Transverse colon (tissue), 4 donors: ENCODE measurements at places on chromosomes 11 and 22. TPM values are rescaled to one million over a fixed set of nuclear protein-coding genes. Genes with fewer than 3 reads are reported as not detected.
A peak's percentile ranks its signal among the peaks of the same experiment; 100 is the strongest.

The MEI1 gene
- not detected for total RNA-seq

DNA sequence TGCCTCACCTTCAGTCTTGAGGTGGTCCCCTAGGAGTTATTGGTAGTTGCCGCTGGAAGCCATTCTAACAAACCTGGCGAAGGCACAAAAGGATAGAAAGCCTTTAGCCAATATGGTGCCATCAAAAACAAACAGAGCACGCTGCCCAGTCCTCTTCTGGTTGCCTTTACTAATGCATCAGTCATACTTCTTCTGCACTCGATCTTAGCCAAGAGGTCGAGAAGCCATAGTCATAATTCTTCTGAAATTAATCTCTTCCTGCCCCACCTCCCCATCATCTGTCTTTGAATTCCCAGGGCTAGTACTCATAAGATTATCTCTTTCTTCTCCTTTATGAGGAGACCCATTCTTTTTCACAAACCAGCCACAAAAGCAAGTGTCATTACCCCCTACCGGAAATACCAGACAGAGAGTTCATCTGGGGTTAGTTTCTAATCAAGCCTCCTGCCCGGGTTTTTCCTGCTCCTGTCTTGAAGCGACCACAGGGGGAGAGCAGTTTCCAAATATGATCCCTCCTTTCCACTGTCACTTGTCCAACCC is 21.4 kb upstream of the EHF start:
- peak overlapping the region; percentile 84 for H3K27ac ChIP-seq
- H3K36me3 ChIP-seq = no peaks in the 10 kb centered on the region
- H3K27me3 ChIP-seq = no peaks in the 10 kb centered on the region
- no peak for DNase-seq
- H3K4me3 ChIP-seq = no peak overlapping the region

DNA sequence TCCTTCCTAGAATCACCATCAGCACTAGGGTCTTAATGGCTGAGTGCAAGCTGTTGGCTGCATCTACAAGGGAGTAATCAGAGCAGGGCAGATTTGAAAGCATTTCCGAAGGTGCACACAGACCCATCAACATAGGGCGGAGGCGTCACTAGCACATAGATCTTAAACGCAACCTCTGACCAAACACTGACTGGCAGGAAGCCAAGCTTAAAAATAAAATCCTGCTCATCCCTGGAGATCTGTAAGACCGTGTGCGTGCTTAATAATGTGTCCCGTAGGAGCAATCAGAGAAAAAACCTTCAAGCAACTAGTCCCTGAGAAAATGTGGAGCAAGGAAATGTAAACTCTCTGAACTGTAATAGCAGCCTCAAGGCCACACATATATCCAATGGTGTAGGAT is 470.5 kb downstream of the ETS1 start:
- no peak for DNase-seq
- H3K27ac ChIP-seq = no peak overlapping the region
- no peaks in the 10 kb centered on the region for H3K27me3 ChIP-seq
- no peak overlapping the region for H3K4me3 ChIP-seq

The OR52N4 gene
- not detected for total RNA-seq

The OR8B12 gene
- not detected for total RNA-seq

DNA sequence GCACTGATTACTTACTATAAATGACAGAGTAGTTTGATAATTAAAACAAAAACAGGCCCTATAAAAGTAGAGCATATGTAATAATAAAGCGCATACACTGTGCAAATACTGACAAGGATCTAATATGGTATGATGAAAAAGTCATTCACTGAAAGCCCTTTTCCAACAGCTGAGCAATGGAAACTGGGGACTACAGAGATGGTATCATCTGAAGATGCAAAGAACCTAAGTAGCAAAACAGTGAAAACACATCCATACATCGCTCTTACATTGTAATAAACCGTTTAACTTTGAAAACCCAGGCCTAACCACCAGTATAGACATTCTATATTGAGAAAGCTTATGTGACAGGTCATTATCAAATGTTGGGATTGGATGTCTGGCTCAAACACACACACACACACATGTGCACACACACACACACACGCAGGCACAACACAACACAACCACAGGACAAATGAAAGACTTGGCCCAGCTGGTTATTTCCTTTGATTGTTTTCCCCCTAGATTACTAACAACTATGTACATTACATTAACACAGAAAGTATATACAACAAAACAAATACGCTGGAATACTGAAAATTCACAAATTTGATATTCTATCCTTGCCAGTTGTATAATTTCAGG is 119.5 kb downstream of the APOL5 start:
- H3K27me3 ChIP-seq = no peaks in the 10 kb centered on the region
- no peaks in the 10 kb centered on the region for H3K36me3 ChIP-seq
- peaks cover 14% of the 10 kb centered on the region for H3K4me1 ChIP-seq
- H3K4me3 ChIP-seq = no peak overlapping the region
- peak overlapping the region; percentile 87 for H3K27ac ChIP-seq
- DNase-seq = no peak

The MYBPC3 gene
- not detected for total RNA-seq

GRCh38 chr11:92443199-92443598 is 218.6 kb downstream of the FAT3 start:
- H3K36me3 ChIP-seq = no peaks in the 10 kb centered on the region
- H3K27ac ChIP-seq = no peak overlapping the region
- H3K4me1 ChIP-seq = no peaks in the 10 kb centered on the region
- no peaks in the 10 kb centered on the region for H3K27me3 ChIP-seq
- no peak overlapping the region for H3K4me3 ChIP-seq

The RPLP2 gene
- total RNA-seq = 542 TPM

DNA sequence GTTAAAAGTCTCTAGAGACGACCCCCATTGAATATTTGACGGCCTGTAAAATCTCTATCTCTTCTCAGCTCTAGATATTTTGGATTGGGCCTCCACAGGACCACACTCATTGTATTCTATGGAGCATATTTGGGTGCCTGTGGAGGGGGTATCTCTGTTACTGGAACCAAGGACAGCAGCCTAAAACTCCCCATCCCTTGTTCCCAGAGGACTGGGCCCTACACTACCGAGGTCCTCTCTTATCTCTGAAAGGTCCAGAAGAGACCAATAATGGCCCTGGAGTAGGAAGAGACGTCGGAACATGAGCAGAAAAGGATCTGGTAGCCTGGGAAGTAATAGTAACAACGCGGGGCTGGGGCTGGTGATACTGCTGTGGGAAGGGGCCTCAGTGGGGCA is 542 bp downstream of the HPS4 start:
- H3K4me1 ChIP-seq = peaks cover 49% of the 10 kb centered on the region
- no peaks in the 10 kb centered on the region for H3K27me3 ChIP-seq
- H3K36me3 ChIP-seq = no peaks in the 10 kb centered on the region
- DNase-seq = no peak
- peak overlapping the region; percentile 80 for H3K4me3 ChIP-seq

DNA sequence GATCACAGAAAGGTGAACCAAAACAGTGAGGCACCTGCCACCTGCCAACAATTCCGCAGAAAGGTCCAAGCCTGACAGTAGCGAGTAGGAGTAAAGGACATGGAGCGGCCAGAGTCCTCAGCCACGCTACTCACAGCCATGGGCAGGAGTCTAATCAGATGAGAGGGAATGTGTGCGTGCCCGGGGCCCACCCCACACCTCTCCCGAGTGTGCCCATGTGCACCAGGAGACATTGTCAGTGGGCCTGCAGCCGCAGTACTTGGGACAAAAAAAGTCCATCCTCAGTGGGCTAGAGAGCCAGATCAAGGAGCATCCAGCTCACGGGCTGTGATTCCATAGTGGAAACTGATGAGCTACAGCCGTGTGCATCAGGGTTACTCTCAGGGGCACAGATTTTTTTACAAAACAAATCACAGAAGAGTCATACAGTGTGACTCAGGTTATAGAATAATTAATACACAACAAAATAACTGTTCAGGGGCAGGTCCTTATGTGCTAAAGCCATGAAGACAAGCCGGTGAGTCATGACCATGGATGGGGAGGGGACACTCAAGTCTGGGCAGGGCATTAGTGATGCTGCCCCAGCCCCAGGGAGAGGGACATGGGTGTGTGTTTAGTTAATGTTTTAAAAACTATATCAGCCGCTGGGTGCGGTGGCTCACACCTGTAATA is 12.0 kb downstream of the SART1 start:
- H3K27me3 ChIP-seq = no peaks in the 10 kb centered on the region
- H3K27ac ChIP-seq = no peak overlapping the region
- no peaks in the 10 kb centered on the region for H3K4me1 ChIP-seq

GRCh38 chr11:128040603-128041002 is 546.8 kb downstream of the ETS1 start:
- DNase-seq = no peak
- no peaks in the 10 kb centered on the region for H3K27me3 ChIP-seq
- H3K4me1 ChIP-seq = peaks cover 4% of the 10 kb centered on the region
- H3K27ac ChIP-seq = no peak overlapping the region
- no peaks in the 10 kb centered on the region for H3K36me3 ChIP-seq

DNA sequence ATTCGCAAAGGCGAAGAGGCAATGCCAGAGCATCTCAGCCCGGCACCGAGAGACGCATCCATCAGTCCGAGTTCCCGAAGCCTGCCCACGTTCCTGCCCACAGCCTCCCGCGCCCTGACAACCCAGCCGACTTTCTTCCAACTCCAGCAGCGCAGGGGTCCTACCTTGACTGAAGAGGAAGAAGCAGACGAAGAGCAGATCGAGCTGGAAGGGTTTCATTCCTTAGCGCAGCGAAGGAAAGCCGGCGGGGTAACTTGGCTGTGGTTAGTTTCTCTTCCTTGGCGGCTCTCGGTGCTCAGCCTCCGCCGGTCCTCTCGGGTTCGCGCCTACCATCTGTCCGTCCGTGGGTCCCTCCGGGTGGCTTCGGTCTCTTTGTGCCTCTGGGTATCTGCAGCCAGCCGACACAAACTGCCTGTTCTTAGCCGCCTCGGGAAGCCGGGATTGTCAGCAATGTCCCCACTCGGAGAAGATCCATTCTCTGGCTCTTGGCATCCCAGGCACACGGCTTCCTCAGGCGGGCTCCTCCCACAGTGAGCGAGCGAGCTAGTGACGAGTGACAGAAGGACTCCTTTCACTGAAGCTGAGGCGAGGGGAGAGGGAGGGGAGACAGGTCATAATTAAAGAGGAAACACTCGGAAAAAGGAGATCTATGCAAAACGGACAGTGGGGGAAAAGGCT is at the start of gene KIRREL3:
Gene KIRREL3 (minus strand): TSS at position 480 of the 678 bp plus-strand sequence.
- peaks cover 15% of the 10 kb centered on the region for H3K4me1 ChIP-seq
- peaks cover 85% of the 10 kb centered on the region for H3K27me3 ChIP-seq
- no peak for DNase-seq
- no peaks in the 10 kb centered on the region for H3K36me3 ChIP-seq
- H3K4me3 ChIP-seq = peak within 1 kb of the TSS; percentile 38
- no peak within 1 kb of the TSS for H3K27ac ChIP-seq
